ENCODE measurements at places on chromosomes 13 and 19.

DNA sequence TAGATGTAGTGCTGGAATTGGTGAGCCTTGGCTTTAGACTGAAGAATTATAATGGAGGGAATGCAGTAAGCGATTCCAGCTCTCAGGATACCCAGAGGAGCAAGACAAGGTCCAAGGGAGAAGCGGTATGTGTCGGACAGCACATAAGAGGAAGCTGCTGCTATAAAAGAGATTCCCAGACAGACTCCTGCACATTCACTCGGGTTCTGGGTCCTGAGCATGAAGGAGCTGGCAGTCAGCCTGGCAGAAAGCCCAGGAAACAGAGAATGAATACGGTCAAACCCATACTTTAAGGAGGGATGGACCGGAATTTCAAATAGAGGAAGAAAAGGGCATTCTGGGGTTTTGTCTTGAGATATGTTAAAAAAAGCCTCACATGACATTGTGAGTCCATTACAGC, 308.3 kb downstream of the DNAJC15 start:
- DNase-seq = no peak

DNA sequence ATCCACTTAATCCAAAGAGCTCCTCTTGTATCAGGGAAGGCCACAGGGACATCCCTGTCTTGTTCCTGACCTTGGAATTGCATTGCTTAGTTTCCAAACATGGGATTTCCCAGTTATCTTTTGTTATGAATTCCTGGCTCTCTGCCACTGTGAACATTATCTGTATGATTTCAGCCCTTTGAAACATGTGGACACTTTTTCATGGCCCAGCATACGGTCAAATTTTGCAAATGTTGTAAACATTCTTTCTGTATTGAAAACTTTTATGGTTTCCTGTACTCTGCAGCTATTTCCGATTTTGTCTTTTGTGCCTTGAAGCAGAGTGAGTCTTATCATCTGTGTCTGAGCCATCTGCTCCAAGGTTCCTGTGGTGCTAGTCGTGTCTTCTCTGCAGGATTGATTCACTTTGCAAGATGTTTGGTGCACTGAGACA, 4.5 kb upstream of the CFAP97D2 start:
- no peak for DNase-seq

DNA sequence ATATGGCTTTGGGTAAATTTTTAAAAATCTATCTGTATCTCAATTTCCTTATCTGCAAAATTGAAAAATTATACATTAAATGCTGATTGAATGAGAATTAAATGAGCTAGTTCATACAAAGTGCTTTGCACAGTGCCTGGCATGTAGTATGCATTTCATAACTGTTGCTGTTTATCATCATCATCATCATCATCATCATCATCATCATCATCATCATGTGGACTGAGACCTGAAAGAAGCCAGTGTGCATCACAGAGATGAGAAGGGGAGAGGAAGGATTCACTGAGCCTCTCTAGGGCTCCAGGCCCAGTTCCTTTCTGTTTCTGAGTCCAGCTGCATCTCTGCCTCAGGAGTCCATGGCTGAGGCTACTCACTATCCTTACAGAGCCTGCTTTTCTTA, 6.9 kb upstream of the ZC3H13 start:
- no peak for DNase-seq

GRCh38 chr19:40217934-40218890, at the start of gene TTC9B:
TSS of gene TTC9B (minus strand) at chr19:40218384. CDS start at chr19:40218381, 3 bp downstream.
- DNase-seq = no peak

DNA sequence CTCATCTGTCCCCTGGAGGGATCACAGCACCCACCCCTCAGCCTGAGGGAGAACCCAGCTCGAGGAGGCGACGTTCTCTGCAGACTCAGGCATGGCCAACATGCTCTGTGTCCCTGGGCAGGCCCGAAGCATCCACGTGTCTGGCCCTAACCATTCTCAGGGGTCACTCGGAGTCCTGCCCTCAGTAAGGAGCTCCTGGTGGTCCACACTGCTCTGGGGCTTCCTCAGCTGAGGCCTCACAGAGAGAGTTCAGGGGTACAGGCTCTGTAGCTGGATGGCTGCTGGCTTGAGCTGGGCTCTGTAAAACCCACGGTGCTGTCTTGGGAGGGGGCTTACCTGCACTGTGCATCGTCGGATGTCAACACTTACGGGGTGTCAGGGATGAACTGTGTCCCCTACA, 4.4 kb upstream of the SIGLEC8 start:
- DNase-seq = no peak

GRCh38 chr13:52924289-52925148, 76.1 kb upstream of the PCDH8 start:
- no peak for DNase-seq

DNA sequence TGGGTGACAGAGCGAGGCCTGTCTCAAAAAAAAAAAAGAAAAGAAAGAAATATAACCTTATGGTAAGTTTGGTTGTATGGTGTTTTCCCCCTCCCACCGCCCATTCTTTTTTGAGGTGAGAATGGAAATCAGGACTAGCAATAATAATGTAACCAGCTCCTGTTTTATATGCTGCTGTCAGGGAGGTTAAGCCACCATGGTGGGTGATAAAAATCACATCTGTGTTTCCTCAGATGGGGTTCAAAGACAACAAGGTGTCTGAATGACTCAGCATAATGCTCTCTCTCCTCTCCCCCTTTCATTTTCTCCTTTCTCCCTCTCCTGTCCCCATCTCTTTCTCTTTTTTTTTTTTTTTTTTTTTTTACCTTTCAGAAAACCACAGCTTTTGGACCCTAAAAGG, 28.3 kb upstream of the GARRE1 start:
- DNase-seq = no peak

DNA sequence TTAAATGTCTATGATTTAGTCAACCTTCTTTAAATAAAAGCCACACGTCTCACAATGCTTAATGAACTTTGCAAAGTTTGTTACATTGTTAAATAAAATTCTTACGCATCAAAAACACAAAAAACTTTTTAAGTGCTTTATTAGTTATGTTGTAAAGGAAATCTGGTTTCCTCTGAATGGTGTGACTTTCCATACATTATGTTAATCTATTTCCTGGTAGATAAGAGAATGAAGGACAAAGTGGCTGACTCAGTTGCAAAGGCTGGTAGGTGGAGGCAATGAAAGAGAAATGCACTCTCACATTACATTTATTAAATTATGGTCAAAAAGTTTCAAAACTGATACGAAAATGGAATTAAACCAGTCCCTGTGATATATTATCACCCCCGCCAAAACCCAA, 15.9 kb downstream of the KLF12 start:
- no peak for DNase-seq

- DNase-seq = no peak
Measured at GRCh38 chr13:66222127-66222526, 1008.0 kb downstream of the PCDH9 start.

DNA sequence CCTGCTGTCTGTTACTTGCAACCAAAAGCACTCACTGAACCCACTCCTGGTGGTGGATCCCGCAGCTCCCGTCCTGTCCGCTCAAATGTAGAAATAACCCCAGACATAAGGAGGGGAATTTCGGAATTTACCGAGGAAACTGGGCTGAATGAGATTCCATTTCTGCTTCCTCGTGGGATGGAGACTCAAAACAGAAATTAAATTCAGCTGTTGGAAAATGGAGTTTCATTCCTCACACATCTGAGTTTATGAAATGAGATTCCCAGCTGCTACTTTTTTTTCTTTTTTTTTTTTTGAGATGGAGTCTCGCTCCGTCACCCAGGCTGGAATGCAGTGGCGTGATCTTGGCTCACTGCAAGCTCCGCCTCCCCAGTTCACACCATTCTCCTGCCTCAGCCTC, 44.3 kb downstream of the COLGALT1 start:
- no peak for DNase-seq

DNA sequence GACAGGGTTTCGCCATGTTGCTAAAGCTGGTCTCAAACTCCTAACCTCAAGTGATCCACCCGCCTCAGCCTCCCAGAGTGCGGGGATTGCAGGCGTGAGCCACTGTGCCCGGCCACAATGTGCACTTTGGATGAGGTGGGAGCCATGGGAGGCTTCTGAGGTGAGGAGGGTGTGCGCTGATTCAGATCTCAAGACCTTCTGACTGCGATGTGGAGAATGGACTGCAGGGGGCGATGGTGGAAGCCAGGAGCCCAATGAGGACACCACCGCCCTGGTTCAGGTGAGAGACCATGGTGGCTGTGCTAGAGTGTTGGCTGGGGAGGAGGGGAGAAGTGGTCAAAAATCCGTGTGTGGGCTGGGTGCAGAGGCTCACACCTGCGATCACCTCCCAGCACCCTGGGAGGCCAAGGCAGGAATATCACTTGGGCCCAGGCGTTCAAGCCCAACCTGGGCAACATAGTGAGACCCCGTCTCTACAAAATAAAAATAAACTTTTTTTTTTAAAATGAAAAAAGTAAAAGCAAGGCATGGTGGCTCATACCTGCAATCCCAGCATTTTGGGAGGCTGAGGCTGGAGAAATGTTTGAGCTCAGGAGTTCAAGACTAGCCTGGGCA, 5.6 kb downstream of the INAFM1 start:
- peak; percentile 51 for DNase-seq

DNA sequence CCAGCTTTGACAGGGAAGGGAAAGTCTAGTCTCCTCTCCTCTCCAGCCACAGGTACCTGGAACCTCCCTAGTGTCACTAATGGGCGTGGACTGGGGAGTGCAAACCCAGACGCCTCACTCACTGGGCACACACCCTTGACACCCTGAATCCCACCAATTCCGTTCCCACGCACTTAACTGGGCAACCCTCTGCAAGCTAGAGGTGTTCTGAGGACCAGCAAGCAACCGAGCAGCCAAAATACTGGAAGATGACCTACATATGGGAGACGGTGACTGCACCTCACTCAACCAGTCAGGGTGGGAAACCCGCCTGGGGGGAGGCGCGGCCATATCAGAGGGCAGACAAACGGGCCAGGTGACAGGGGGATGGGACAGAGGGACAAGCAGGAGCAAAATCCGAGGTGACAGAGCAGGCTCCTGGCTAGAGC, 991 bp downstream of the ABHD17A start:
- DNase-seq = no peak
